ENCODE measurements at places on chromosomes 1 and 21.

- no peak for DNase-seq
Measured at GRCh38 chr1:98480271-98480670, 181.2 kb upstream of the SNX7 start.

- no peak for DNase-seq
Measured at GRCh38 chr1:2135441-2135841, 59.1 kb downstream of the FAAP20 start.

DNA sequence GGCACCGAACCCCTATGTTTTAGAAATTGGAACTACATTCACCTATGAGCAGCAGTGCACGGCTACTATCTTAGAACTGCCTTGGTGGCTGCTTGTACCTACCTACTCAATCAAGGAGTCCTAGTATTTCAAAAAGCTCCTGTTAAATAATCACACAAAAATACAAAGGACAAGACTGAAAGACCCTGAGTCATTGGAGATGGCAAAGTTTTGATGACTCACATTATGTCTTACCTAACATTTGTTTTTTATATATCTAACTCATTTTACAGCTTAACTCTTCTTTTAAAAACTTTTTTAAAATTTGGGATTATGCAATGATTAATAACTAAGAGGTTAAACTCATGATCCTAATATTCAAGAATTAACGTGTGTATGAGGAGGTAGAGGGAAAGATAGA lies 1206.0 kb upstream of the TMPRSS15 start:
- no peak for DNase-seq

DNA sequence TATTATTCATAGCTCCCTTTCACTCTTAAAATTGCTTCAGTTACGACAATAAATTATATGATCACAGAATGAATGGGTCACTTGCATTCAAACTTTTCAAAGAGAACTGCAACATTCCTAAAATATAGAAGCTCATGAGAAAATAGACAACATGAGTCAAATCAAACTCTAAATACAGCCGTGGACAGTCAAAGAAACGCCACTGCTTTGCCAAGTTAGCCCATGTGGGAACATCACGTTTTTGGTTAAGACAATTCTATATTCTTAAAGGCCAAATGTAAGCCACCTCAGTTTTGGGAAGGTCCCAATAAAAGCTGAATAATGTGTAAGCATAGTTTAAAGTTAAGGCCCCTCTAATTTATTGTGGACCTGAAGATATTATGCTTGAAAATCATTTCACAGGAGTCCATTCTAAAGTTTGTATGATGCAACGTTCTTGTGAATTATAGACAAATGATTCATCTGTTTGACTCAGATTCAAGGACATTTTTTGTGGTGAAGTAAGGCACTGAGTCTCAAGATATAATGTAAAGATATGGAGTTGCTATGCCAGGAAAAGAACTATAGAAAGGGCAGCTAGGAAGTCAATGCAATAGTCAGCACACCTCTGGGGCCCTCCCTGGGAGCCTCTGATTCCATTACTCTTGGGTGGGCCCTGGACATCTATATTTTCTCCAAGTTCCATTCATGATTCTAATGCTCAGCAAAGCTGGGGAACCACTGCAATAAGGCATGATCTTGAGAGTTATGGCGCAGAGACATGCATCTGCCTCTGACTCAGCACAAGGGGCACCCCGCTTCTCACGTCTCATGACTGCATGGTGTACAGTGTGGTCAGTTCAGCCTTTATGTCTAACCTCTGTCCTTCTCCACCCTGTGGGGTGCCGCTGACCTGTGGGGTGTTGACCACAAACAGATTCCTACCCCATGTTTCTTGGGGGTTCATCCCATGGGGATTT lies 33.9 kb downstream of the ETS2 start:
- DNase-seq: no peak

- DNase-seq: no peak
Measured at GRCh38 chr21:34779860-34780259, 111.1 kb downstream of the CLIC6 start.

DNA sequence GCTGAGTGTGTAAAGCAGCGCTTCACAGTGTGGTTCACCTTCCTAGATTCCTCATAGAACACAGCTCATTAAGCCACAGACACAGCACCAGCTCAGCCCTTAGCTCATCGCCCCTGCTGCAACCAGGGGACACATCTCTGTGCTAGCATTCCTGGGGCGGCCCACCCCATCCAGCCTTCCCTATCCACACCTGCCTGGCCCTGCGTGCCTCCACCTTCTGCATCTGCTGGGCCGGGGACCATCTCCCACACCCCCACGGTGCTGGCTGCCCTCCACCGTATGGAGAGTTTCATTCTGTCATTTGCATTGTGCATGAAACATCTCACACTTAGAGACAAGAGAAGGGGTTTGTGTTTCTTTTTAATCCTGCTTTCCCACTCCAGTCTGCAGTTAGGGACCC lies 35.8 kb upstream of the PRSS38 start:
- no peak for DNase-seq

DNA sequence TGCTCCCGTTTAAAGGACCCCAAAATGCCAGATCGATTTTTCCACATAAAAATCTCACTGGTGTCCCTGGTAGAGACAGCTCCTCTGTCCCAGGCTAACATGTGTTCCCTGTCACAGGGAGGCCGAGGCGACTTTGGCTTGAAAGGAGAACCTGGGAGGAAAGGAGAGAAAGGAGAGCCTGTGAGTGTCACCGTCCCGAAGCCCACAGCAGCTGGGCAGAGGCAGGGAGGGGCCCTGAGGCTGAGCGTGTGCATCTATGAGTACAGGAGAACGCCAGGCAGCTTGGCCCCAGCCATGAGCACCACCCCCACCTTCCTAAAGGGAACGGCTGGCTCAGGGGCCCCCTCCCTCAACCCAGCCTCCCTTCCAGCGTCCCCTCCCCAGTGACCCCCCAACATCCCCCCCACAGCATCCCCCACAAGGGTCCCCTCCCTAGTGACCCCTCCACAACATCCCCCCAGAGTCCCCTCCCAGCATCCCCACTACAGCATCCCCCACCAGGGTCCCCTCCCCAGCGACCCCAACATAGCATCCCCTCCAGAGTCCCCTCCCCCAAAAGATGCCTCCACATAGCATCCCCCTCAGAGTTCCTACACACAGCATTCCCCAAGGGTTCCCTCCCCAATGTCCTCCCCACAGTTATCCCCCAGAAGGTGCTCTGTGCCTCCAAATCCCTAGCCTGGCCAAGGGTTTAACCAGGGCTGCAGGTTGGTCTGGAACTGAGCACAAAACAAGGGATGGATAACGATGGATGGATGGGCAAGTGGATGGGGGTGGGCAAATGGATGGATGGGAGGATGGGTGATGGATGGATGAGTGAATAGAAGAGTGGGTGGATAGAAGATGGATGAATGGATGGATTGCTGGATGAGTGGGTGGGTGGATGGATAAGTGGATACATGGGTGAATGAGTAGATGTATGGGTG lies 25.1 kb downstream of the COL6A2 start:
- DNase-seq: no peak
